ENCODE measurements at places on chromosomes 6 and 20. TPM values are rescaled to one million over a fixed set of nuclear protein-coding genes. Genes with fewer than 3 reads are reported as not detected.

Gene TMEM30A
- 133 TPM for total RNA-seq

Gene LGSN
- total RNA-seq, result 729 TPM

Gene SEMG1
- not detected for total RNA-seq

Gene ARMH2
- not detected for total RNA-seq

Gene BACH2
- 33.6 TPM for total RNA-seq

Gene BMP5
- 20.8 TPM for total RNA-seq

Gene MOXD1
- total RNA-seq, result 16.7 TPM

Gene SOBP
- 23.9 TPM for total RNA-seq

Gene SMAP1
- total RNA-seq, result 41.5 TPM

Gene FERMT1
- total RNA-seq, result 1.0 TPM

Gene PHIP
- 135 TPM for total RNA-seq

Gene SNAP91
- 68.5 TPM for total RNA-seq

Gene SERPINB6
- 87.5 TPM for total RNA-seq

Gene DNAH8
- 0.27 TPM for total RNA-seq

Gene PPIL6
- 10.0 TPM for total RNA-seq

Gene AIF1
- 10.5 TPM for total RNA-seq

Gene METTL24
- 12.0 TPM for total RNA-seq

Gene SIRPG
- not detected for total RNA-seq

Gene BAG2
- 8.6 TPM for total RNA-seq

Gene ELOVL2
- total RNA-seq, result 19.6 TPM

Gene ULBP2
- total RNA-seq, result 1.8 TPM

Gene RBL1
- total RNA-seq, result 25.1 TPM

Gene ECI2
- total RNA-seq, result 57.4 TPM

Gene PGC
- total RNA-seq, result not detected

Gene GABRR2
- 28.4 TPM for total RNA-seq

Gene HLA-A
- total RNA-seq, result 112 TPM

Gene COL9A3
- total RNA-seq, result 134 TPM

Gene SDCBP2
- total RNA-seq, result 2.7 TPM

Gene WTAP
- 111 TPM for total RNA-seq

Gene TRIM10
- 1.0 TPM for total RNA-seq

Gene SOX12
- total RNA-seq, result 16.4 TPM

Gene DLL1
- 23.6 TPM for total RNA-seq

Gene NELFE
- total RNA-seq, result 54.3 TPM

Gene ENPP4
- total RNA-seq, result 18.4 TPM

Gene RSPO4
- 0.66 TPM for total RNA-seq

Gene ZSCAN23
- total RNA-seq, result 26.7 TPM

Gene SLC12A5
- total RNA-seq, result 31.2 TPM

Gene RIN2
- total RNA-seq, result 52.7 TPM

Gene DZANK1
- 4.0 TPM for total RNA-seq

Gene LAMA5
- total RNA-seq, result 88.6 TPM

Gene VSX1
- total RNA-seq, result 131 TPM

Gene GABRR1
- 4.6 TPM for total RNA-seq

Gene TMEM244
- total RNA-seq, result 40.6 TPM

Gene PKHD1
- total RNA-seq, result 0.66 TPM

Gene ELOVL4
- 35.3 TPM for total RNA-seq

All from camera-type eye (tissue), 1 donor.